CD4-positive, alpha-beta memory T cell (primary cell): ENCODE measurements at places on chromosomes 16 and 17.

- no peak for DNase-seq
Measured at GRCh38 chr17:5883775-5884665, 186.2 kb upstream of the WSCD1 start.

DNA sequence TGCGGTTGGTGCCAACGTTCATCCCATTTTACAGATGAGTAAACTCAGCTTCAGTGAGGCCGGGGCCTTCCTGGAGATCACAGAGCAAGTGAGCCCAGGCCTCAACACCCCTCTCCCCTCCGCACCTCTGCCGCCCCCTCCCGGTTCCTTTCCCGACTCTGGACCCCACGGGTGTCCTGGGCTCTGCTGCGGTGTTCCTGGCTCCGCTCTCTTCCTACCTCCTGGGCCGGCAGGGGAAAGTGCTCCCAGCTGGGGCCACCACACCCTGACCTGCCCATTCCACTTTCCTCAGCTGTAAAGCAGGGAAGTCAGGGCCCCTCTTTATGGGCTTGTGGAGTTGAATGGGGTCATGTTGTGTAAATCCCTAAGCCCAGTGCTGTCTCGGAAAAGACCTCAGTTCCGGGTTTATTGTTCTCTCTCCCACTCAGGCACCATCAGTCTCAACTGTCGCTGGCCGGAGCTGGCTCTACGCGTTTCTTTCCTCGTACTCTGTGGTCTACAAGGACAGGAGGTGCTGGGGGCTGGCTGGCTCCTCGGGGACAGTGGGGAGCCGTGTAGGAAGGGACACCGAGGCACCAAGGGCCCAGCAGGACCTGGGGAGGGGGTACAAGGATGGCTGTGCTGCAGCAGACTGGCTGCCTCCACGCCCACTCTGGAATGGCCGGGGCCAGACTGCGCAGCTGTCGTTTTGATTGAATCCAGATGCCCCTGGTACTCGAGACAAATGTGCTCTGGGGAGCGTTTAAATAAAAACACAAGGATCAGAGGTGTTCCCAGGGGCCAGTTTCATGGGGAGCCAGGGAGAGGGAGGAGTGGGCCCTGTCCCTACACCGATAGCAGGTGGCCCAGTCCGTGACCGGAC is 21.7 kb upstream of the ACSF3 start:
- DNase-seq, result peak; percentile 8

DNA sequence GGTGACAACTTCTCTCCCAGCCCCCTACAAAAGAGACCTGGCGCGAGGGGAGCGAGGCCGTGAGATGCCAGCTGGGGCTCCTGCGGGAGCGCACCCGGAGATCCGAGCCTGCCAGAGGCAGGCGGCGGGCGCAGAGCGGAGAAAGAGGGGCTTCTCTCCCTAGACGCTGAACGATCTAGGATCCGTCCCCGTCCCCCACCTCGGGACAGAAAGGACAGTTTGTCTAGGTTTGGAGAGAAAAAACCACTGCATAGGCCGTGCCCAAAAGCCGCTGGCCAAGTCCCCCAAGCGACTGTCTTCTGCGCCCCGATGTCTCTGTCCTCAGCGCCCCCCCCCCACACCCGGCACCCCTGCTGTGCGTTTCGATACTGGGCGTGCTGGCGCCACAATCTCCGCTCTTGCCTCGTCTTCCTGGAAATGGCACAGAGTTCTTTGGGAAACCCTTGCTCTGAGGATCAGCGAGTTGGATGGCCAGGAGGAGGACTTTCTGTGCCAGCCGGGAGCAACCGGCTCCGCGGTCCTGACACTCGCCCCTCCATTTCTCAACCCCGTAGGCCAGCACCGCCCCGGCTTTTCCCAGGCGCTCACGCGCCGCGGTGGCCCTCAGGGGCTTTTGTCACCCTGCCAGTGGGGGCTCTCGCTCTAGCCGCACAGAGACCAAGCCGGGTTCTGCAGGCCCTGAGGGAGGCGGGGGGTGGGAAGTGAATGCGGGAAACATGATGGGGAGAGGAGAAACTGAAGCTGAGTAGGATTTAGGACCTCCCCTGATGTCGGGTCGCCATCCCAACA is 1.0 kb downstream of the SSTR2 start:
- no peak for DNase-seq

GRCh38 chr17:9594065-9594464 is 17.6 kb downstream of the CFAP52 start:
- DNase-seq, result no peak

- no peak for DNase-seq
Measured at GRCh38 chr17:50681263-50682200, 26.2 kb downstream of the ANKRD40 start.

GRCh38 chr17:41800601-41801373 is 11.0 kb downstream of the P3H4 start:
- DNase-seq, result peak; percentile 39
